ENCODE measurements at places on chromosomes 5 and 9. TPM values are rescaled to one million over a fixed set of nuclear protein-coding genes. Genes with fewer than 3 reads are reported as not detected.

The PCDHGC4 gene
- not detected for total RNA-seq

The GRM6 gene
- not detected for total RNA-seq

The ZNF618 gene
- total RNA-seq: 7.9 TPM

The RLN2 gene
- total RNA-seq: 0.52 TPM

The EDIL3 gene
- 0.16 TPM for total RNA-seq
